Glutamatergic neuron (in vitro differentiated cells): ENCODE measurements at places on chromosomes 6 and 20. TPM values are rescaled to one million over a fixed set of nuclear protein-coding genes. Genes with fewer than 3 reads are reported as not detected.
A peak's percentile ranks its signal among the peaks of the same experiment; 100 is the strongest.

SLC22A7 gene
- total RNA-seq, result 0.34 TPM

RBM12 gene
- total RNA-seq, result 147 TPM

CLVS2 gene
- 18.6 TPM for total RNA-seq

- peaks cover 22% of the 10 kb centered on the region for H3K4me1 ChIP-seq
- DNase-seq, result no peak
- H3K27ac ChIP-seq, result peak overlapping the region; percentile 54
- no peaks in the 10 kb centered on the region for H3K36me3 ChIP-seq
- H3K27me3 ChIP-seq, result peaks cover 5% of the 10 kb centered on the region
- H3K4me3 ChIP-seq, result no peak overlapping the region
These were observed 258.1 kb downstream of the ZNF217 start for GRCh38 chr20:53335555-53335954.

DNA sequence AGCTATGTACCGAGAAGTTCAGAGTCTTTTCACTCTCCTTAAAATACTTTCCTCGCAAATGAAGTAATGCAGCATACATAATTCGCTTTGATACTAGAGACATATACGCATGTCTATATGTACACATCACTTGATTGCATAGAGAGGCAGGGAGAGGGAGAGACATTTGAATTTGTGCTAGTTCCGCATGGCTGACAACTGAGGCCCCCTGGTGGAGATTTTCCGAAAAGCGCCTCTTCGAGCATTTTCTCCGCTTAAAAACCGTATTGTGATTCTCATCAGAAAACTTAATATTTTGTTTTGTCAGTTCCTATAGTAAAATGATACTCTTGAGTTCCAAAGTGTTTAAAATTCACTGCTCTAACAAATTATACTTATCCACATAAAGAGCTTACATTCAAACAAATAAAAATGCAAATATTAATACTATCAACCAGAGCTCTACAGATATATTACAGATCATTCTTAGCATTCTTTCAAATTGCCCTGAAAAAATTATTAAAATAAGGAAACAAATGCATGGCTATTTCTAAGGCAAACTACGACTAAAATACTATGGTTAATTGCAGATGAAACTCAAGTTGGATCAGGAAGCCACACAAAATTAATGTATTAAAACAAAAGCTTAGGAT is 637 bp downstream of the MYLK4 start:
- no peak overlapping the region for H3K27ac ChIP-seq
- DNase-seq, result peak; percentile 76
- H3K4me3 ChIP-seq, result no peak overlapping the region
- H3K27me3 ChIP-seq, result no peaks in the 10 kb centered on the region

GRCh38 chr6:117906958-117907600 is at the start of gene SLC35F1:
TSS of gene SLC35F1 (plus strand) at chr6:117907264.
- H3K36me3 ChIP-seq, result no peaks in the 10 kb centered on the region
- DNase-seq, result peak; percentile 87
- peaks cover 7% of the 10 kb centered on the region for H3K27me3 ChIP-seq
- H3K4me3 ChIP-seq, result peak within 1 kb of the TSS; percentile 86
- H3K4me1 ChIP-seq, result peaks cover 16% of the 10 kb centered on the region
- H3K27ac ChIP-seq, result peak within 1 kb of the TSS; percentile 66

GRCh38 chr6:74713941-74714340 is 491.9 kb downstream of the COL12A1 start:
- H3K27me3 ChIP-seq, result no peaks in the 10 kb centered on the region
- H3K4me3 ChIP-seq, result no peak overlapping the region
- no peak for DNase-seq
- H3K27ac ChIP-seq, result no peak overlapping the region
- H3K4me1 ChIP-seq, result no peaks in the 10 kb centered on the region
- no peaks in the 10 kb centered on the region for H3K36me3 ChIP-seq

DNA sequence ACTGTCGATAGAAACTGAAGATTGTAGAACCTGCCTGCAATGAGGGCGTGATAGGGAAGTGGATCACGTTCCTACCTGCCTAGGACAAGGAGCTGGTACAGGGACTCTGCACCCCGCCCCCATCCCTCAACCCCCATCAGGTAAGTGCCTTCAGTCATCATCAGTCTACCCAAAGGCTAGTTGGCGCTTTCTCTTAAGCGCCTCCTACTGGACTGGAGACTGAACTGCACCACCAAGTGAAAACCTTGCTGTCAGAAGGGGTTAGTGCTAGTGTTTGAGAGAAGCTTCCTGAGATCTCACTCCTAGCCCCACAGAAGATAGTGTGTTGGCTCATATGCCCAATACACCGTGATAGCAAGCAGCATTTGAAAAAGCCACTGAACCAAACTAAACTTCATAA is 706.5 kb upstream of the MAN1A1 start:
- no peak for DNase-seq
- no peaks in the 10 kb centered on the region for H3K36me3 ChIP-seq
- no peaks in the 10 kb centered on the region for H3K27me3 ChIP-seq
- H3K4me1 ChIP-seq, result peaks cover 6% of the 10 kb centered on the region
- H3K27ac ChIP-seq, result no peak overlapping the region

DNA sequence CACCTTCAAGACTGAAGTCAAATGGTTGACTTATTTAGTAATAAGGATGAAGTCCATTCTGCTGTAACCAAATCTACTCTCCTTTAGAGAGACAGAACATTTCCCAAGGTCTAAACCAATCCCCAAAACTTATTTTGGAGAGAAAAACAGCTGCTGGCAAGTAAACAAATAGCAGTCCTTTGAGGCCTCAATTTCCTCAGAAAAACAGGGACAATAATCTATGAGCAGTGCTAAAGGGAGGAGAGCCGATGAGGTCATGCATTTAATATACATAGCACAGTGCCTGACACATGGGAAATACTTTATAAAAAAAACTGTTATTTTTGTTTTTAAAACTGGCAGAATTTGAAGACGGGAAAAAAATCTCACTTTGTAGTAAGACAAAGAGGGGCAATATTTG is 526.0 kb downstream of the EPM2A start:
- H3K4me3 ChIP-seq, result no peak overlapping the region
- H3K36me3 ChIP-seq, result no peaks in the 10 kb centered on the region
- peaks cover 2% of the 10 kb centered on the region for H3K27me3 ChIP-seq

GRCh38 chr6:123763904-123764303 is 39.8 kb upstream of the NKAIN2 start:
- no peak overlapping the region for H3K27ac ChIP-seq
- H3K4me1 ChIP-seq, result no peaks in the 10 kb centered on the region
- H3K27me3 ChIP-seq, result no peaks in the 10 kb centered on the region
- no peak for DNase-seq
- H3K36me3 ChIP-seq, result no peaks in the 10 kb centered on the region
- H3K4me3 ChIP-seq, result no peak overlapping the region

GRCh38 chr20:7379621-7380220 is 560.5 kb downstream of the HAO1 start:
- no peaks in the 10 kb centered on the region for H3K4me1 ChIP-seq
- H3K27me3 ChIP-seq, result no peaks in the 10 kb centered on the region
- no peak overlapping the region for H3K27ac ChIP-seq
- no peaks in the 10 kb centered on the region for H3K36me3 ChIP-seq

DNA sequence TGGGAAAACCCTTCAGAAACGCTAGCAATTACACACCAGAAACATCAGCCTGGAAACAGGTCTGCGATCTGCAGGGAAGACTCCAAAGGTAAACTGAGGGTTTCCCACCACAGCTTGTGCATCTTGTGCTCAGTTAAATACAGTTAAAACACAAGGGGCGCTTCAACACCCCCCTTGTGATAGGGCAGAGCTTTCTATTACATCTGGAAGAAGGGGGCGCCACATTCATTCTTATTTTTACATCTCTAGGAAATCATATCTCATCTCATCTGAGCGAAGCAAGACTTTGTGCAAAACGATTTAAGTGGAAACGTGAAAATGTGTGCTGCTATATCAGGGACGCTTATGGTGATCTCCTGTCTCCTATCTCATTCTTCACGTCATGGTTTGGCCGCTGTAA is 58.5 kb downstream of the PRND start:
- no peak for DNase-seq
- peaks cover 13% of the 10 kb centered on the region for H3K36me3 ChIP-seq
- no peak overlapping the region for H3K27ac ChIP-seq
- H3K4me3 ChIP-seq, result no peak overlapping the region
- no peaks in the 10 kb centered on the region for H3K4me1 ChIP-seq
